ENCODE measurements at places on chromosomes 12 and 14.

- no peak for DNase-seq
Measured at GRCh38 chr14:104940526-104941150, 16.0 kb downstream of the PLD4 start.

- DNase-seq: no peak
Measured at GRCh38 chr14:74907744-74908143, 15.3 kb downstream of the RPS6KL1 start.

DNA sequence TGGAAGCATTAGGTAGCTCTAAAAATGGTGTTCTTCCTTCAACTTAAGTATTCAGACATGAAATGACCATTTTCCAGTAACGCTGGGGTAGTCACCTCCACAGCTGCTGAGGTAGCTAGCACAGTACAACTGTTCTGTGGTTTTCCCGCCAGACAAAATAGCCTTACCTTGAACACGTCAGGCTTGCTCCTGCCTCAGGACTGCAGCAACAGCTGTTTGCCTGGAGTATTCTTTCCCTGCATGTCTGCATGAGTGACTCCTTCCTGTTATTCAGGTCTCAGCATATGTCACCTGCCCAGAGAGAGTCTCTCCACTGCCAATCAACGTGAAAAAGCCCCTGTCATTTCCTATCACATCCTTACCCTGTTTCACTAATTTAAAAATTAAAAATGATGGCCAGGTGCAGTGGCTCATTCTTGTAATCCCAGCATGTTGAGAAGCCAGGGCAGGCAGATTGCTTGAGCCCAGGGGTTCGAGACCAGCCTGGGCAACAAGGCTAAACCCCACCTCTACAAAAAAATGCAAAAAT lies 37.9 kb downstream of the WDR89 start:
- DNase-seq: no peak

DNA sequence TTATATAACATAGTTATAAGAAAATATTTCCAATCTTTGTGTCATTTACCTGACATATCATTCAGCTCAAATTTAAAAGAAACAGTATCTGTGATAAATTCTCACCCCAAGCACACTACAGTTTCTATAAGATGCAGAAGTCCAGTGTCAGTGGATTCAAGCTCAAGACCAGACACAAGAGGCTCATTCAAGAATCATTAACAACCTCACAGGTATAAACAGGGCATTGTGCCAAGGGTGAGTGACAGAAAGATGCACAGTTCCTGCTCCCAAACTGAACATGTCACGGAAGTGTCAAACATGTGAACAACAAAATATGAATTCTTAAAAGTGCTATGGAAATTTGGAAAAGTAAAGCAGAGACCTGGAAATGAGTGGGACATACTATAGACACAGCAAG lies 12.8 kb downstream of the ATP2B1 start:
- DNase-seq: no peak
